ENCODE measurements at places on chromosomes 6 and 20.
A peak's percentile ranks its signal among the peaks of the same experiment; 100 is the strongest.

DNA sequence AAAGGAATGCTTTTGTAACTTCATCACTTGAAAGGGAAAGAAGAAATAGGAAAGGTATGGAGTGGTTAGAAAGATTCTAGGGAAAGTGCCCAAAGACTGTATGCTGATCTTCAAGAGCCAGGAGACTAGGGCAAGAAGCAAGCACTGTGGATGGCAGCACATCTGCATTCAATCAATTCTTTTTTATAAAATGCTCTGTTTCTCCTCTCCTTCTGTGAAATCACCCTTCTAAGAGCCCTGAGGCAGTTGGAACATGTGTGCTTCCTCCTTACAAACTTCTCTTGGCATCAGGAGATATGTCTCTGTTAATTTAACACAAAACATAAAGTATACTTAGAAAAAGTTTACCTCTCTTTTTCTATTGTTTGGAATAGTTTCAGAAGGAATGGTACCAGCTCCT is 1162.2 kb upstream of the GJE1 start:
- DNase-seq = no peak

- DNase-seq = no peak
Observed at GRCh38 chr6:134551245-134551960, 233.5 kb upstream of the SGK1 start.

DNA sequence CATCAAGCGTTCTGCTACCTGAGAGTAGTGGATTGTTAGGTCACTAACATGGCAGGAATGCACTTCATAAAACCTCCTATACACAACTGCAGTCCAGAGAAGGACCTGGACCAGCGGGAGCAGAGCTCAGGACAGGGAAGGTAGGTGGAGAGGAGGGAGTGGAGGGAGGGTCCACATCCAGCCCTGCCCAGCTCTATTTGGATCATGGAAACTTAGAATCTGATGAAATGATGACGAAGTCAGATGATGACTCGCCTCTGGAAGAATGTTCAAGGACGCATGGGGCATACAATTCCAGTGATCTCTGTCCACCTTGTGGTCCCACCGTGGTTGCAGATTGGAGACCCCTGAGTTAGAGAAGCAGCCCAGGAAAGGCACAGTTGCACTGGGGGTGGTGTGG is 68.8 kb downstream of the CLIC5 start:
- DNase-seq = no peak

- DNase-seq = no peak
Observed at GRCh38 chr6:140897804-140898573, 1234.7 kb upstream of the GJE1 start.

DNA sequence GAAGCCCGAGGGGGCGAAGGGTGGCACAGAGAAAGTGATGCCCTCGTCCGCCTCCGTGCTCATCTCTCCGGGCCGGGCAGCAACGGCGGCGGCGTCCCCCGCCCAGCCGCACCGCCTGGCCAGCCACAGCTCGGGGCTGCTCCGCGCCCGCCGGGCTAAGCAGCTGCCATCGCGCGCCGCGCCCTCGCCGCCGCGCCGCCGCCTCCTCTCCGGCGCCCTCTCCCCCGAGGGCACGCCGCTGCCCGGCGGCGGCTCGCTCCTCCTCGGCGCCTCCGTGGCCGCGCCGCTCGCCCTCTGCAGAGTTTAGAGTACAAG is 225 bp downstream of the MAP3K5 start:
- DNase-seq = no peak

- DNase-seq = no peak
Observed at GRCh38 chr20:47691625-47692024, 93.7 kb downstream of the SULF2 start.

DNA sequence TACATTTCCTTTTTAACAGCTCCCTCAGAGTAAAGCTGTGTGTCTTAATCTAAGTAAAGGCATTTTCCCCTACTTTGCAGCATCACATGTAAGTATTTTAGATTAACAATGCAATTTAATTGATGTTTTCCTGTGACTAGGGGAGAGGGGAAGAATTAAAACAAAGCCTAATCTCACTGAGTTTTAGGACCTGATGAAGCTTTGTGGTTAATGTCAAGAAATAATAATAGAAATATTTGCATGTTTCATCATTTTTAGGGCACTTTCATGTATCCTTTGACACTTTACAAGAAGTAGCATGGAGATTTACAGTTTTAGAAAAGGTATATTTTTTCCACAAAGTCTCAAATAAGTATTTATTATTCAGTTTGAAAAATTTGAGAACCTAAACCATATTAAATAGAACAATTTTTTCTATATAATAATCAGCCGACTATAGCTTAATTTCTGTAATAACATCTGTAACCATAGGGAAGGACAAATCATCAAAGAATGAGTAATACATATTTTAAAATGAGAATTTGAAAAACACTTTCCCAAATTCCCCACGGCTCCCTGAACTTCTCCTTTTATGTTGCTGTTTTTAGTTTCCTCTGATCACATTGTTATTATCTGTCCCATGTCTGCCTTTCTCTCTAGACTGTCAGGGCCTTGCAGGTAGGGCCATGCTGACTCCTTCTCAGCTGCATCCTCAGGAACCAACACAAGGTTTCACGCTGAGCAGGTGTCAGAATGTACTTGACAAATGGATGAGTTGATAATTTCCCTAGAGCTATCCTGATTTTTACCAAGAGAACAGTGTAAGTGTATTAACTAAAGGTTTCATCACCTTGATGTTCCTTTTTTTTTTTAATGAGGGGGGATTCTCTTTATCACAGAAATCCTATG is 338.1 kb downstream of the SYNE1 start:
- no peak for DNase-seq

DNA sequence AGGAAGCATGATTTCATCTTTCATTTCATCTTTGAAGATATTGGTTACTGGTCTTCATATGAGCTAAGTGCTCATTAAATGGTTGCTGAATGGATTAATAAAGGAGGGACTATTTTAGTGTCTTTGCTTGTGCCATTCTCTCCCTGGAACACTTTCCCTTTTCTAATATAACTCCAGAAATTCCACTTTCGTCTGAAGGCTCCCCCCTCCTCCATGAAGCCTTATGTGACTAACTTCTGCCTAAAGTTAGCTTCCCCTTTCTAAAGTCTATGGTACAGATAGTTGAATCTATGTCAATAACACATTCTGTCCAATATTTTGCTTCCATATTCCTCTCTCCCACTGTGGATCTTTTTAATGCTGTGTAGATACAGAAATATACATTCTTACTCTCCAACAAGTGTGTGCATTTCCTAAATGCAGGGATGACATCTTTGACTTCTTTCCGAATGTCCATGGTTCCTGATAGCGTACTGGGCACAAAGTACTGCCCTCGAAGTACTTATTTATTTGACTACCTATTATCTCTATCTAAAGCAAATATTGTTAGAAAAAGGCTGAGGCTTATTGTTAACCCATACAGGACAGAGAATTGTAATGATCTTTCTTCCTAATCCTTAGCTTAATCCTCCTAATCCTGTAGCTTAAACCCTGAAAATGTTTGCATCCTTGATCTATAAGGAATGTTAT is 84.7 kb upstream of the ELOVL5 start:
- no peak for DNase-seq

GRCh38 chr20:50848341-50848808 is 53.5 kb downstream of the BCAS4 start:
- no peak for DNase-seq

- DNase-seq = no peak
Observed at GRCh38 chr6:436308-437036, 44.9 kb downstream of the IRF4 start.

DNA sequence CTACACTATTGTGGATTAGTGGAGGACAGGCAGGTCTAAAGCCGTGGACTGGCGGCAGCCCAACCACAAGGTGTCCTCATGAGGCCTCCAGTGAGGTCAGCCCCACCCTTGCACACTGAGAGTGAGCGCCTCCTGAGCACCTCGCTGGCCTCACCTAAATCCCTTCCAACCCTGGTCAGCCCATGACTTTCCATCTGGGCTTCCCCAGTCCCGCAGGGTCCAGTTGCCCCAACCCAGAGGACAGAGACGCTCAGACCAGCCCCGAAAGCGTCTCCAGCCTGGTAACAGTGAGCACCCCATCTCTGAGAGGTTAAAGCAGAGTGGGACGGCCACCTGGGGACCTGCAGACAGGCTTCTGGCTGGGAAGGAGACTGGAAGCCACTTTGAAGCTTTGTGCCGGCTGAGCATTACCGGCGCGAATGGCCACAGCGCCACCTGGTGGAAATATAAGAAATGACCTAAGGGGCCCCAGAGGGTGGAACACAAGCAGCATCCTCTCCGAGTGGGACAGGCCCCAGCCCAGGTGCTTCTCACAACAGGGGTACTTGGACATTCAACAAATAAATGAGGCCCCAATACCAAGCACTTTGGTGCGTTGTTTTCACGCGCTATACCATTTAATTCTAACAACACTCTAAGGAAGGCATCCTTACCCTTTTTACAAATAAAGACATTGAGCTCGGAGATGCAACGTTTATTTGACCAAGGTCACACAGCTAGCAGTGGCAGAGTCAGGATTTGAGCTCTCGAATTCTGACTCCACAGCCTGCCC is 65.7 kb upstream of the TOP1 start:
- peak; percentile 86 for DNase-seq

- DNase-seq = no peak
Observed at GRCh38 chr6:168319279-168320111, at the start of gene DACT2. Gene DACT2 (minus strand): TSS chr6:168319777. CDS start chr6:168319633, 144 bp downstream.

All from DND-41 (cell line).